ENCODE measurements at places on chromosomes 5 and 9. TPM values are rescaled to one million over a fixed set of nuclear protein-coding genes. Genes with fewer than 3 reads are reported as not detected.

The PDLIM7 gene
- total RNA-seq: 218 TPM

The CYSRT1 gene
- 1.9 TPM for total RNA-seq

The PCDHGA5 gene
- total RNA-seq: 4.6 TPM

DNA sequence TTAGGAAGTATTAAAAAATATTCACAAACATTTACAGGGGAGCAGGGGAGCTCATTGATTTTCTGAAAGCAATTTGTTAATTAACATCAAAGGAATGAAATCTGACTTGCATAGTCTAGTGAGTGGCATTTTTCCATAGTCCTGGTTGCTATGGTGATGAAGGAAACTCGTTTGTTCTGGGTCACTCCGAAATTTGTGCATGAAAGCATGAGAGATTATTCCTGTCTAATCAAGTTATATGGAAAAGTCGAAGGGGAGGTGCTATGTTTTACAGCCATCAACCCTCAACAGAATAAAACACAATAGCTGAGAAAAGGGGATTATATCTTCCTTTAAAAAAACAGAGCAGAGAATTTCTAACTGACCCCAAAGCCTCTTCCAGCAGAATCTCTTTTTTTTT is 1495.7 kb upstream of the WWC1 start:
- DNase-seq: no peak

- no peak for DNase-seq
Observed at GRCh38 chr9:100029251-100029650, 69.5 kb downstream of the ERP44 start.

DNA sequence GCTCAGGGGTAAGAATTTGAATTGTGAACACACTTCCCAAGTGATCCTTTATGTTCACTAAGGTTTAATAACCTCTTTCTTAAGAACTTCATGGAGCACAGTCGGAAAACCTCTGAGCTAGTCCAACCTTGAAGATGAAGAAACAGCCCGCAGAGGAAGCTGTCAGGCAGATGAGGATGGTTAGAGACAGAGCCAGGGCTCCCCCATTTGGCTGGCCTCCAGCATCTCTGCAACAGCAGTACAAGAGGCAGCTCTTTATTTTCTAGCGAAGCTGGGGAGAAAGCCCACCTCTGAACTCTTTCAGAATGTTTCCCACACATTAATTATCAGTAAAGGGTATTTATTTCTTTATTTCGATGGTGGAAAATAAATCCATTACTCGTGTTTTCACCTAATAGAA is 350.8 kb downstream of the DMRT2 start:
- no peak for DNase-seq

GRCh38 chr5:156271569-156271968 is 55.4 kb upstream of the SGCD start:
- no peak for DNase-seq

DNA sequence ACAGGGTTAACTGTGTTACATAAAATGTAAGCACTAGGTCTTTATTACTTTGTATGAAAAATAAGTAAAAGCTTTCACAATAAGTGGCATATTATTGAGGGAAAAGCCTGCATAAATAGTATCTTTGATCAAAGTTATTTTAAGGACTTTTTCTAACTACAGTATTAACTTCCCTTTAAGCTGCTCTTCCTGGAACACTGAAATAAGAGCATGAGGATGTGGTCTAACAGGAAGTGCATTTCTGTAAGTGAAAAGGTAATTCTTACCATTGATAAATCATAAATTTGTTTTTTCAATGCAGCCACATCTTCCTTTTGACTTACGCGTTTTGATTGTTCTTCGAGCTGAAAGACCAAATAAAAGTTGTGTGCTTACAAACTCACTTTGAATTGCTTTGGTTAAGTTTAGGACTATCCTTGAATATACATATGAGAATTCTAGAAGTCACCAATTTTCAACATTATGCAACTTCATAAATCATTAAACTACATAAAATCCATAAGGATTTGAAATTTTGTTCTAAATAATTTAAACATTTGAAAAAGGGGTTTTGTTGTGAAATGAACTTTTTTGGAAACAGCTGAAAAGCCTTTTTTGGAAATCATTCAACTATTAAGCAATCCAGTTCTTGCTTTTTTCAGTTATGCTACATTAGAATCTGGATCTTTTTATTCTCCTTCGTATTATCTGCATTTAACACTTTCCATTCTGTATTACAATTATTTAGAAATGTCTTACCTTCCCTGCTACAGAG is 50.6 kb downstream of the RASEF start:
- no peak for DNase-seq

DNA sequence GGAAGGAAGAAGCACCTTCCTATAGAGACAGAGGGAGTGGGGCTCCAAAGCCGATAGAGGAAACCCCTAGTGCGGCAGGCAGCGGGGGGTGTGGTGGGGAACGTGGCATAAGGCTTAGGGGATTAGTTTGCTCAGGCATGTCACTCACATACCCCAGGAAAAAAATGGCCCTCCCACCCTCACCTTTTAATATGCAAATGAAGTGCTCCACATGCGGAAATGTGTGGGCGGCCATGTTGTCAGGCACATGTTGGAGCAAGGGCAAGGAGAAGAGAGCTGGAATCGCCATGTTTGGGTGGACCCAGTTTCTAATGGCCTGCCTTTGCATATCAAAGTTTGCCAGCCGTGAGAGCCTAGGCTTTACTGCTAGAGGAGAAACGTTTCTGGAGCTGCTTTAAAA is 758.8 kb downstream of the NR2F1-AS1 start:
- no peak for DNase-seq

DNA sequence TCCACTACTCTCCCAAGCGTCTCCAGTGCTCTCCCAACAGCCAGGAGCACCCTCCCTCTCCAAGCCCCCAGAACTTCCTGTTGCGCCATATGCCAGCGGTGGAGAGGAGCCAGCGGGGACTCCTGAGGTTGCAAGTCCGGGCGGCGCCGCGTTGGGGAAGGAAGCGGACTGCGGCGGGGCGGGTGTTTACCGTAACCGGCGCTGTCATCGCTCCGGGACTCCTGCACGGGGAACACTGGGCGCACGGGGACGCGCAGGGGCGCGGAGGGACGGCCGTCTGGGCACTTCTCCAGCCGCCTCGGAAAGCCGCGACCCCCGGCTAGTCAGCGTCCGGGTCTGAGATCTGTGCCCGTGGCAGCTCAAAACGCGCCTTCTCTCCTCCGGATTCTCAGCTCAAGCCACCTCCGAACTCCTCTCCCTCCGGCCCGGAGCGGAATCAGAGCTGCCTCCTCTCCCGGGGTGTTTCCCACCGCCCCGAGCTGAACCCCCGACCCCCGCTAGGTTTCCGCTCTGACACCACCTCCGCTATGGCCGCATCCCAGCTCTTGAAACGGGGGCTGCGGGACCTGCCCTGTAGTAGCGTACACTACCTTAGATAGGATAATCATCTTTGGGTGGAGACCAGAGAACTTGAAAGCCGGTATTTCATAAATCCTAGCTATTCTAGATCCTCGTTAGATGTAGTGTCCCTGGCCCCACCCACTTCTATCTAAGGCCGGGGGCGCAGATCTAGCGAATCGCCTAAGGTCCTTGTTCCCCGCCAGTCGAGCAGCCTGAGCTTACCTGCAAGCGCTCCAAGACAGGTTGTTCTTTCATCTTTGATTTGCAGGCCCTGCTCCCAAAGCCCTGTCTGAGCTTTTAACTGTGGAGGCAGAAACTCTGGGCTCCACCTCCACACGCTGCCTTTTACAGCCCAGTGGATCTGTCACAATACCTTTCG is at the start of gene TRPM6:
TSS of gene TRPM6 (minus strand) at position 881 of the 940 bp plus-strand sequence. CDS start at position 816, 65 bp downstream.
- peak; percentile 82 for DNase-seq

DNA sequence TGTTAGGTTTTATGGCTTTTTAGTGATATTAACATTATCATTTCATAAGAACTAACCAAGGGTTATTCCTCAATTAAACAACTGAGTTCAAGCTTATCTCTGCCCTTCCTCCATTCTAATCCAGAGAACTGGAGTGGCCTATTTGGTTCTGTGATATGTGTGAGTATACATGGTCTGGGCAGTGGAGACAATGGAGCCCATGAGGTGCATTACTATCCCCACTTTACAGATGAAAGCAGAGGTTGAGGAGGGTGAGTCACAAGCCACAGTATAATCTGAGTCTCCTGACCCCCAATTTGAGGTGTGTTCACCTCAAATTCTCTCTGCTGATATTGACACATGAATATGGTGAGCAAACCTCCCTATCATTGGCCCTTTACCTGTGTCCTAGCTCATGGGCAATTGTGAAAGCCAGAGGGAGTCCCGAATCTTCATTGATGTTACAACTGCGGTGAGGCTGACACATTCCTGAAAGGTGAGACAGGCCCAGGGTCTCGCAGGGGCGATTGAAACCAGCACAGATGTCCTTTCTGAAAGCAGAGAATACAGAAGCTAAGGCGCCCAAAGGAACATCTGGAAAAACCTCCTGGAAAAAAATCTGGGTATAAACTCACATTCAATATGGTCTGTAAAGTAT is 217.2 kb downstream of the TARS1 start:
- no peak for DNase-seq

- DNase-seq: peak; percentile 77
Observed at GRCh38 chr5:78638423-78638822, 10.1 kb downstream of the LHFPL2 start.

Measured in ureter (tissue), 1 donor.